Bronchial epithelial cell (primary cell): ENCODE measurements at places on chromosomes 6 and 20. TPM values are rescaled to one million over a fixed set of nuclear protein-coding genes. Genes with fewer than 3 reads are reported as not detected.

Gene MUC21
- total RNA-seq, result 0.53 and 2.2 TPM in 2 replicates

DNA sequence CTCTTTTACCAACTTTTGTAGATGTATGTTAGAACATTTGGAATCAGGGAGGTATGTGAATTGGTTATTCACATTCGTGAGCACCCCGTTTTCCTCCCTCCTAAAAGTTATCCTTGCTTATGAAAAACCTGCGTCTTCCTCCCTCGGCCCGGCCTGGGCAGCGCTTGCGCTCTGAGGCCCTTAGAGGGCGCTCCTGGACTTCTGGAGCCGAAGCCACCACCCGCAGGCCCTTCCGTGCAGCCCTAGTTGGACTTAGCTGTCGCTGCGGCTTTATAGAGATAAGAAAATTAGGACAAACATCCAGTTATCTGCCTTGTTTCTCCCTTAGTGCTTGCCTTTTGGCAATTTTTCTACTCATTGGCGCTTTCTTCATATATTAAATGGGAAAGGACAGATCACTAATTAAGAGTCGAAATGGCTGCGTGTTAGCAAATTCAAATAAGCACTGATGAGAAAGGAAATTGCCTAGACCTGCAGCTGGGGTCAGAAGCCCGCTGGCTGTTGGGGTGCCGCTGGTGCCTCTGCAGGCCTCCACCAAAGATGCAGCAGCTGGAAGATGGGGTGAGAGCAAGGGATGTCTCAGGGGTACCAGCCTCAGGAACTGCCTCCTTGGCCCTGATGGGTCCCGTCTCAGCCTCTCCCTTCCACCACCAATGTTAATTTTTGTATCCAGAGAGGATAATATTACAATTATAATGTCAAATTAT, 5.2 kb downstream of the FNDC1 start:
- peak; percentile 38 for DNase-seq

- peak; percentile 87 for DNase-seq
Measured at GRCh38 chr6:107304421-107305025, 154.8 kb downstream of the PDSS2 start.

Gene SIRPG
- not detected in 2 replicates for total RNA-seq

Gene CD24
- total RNA-seq, result 911 and 1,344 TPM in 2 replicates

DNA sequence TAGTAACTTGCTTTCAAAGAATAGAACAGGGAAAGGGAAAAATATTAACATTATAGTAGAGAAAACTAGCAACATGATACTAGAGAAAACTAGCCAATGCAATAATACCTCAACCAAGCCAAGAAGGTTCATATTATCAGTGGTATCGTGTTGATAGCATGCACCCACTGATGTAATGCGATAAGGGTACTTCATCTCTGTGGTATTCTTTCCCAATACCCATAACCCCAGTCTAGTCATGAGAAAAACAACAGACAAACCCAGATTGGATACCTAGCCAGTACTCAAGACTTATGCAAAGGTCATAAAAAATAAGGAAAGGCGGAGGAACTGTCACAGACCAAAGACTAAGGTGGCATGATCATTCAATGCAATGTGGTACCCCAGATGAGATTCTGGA, 21.0 kb downstream of the BLOC1S5 start:
- DNase-seq, result no peak

Gene BPI
- total RNA-seq, result not detected in 2 replicates

DNA sequence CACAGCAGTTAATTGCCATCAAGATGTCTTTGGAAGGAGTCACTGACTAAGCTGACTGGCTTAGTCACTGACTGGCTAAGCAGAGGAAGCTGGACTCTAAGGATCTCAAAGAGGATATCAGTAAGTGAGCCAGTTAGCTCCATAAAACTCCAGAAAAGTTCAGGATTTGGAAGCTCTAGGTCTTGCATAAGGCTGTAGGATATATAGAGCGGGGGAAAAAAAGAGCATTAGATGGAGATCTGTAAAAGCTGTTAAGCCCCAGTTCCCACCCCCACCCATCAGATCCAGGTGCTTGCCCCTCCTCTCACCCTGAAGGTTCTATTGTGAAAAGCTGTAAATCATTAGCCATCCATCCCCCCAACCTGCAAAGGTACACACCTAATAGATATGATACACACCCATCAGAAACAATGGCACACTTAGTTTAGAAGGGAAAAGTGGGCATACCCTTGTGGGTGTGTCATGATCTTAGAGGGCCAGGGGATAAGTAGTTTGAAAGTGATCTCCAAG, 32.2 kb downstream of the CARMIL1 start:
- DNase-seq, result peak; percentile 73

Gene NDRG3
- 10.0 and 11.3 TPM in 2 replicates for total RNA-seq

Gene BMP2
- total RNA-seq, result 6.1 and 9.0 TPM in 2 replicates

GRCh38 chr6:74075323-74075722, 379.3 kb downstream of the CD109 start:
- peak; percentile 78 for DNase-seq

Gene ECT2L
- total RNA-seq, result 0.13 TPM in 1 of 2 replicates, not detected in the other

DNA sequence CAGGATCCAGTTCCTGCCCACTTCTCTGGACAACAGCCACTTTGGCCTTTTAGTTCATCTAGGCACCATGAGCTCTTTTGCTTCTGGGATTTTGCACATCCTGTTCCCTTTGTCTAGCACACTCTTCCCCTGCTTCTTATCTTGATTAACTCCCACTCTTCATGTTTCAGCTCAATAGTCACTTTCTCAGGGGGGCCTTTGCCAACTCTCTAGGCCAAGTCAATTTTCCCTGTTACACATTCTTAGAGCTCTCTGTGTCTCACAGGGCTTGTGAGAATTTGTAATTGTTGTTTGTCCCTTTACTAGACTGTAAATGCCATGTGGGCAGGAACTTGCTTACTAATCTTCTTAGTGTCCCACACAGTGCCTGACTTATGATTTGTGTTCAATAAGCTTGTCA, 58.1 kb upstream of the EPB41L1 start:
- no peak for DNase-seq

DNA sequence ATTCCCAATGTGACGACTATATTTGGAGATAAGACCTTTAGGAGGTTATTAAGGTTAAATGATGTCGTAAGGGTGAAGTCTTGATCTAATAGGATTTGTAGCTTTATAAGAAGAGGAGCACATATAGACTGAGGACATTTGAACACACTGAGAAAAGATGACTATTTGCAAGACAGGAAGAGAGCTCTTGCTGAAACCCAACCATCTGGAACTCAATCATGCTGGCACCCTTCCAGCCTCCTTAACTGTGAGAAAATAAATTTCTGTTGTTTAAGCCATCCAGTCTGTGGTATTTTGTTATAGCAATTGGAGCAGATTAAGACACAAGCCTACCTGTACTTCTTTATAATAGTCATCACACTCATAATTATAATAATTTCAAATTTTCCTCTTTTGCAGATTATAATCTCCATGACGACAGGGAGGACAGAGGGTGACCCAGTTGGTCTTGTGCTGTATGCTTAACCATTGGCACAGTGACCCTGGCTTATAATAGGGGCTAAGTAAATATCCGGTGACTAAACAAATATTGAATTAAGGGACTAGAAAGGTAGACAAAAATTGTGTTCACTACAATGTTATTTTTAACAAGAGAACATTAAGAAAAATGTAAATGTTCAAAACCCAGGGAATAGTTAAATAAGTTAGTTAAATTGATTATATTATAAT, 206.4 kb upstream of the HDDC2 start:
- DNase-seq, result peak; percentile 17

- DNase-seq, result no peak
Measured at GRCh38 chr6:56282391-56282790, 35.0 kb upstream of the COL21A1 start.

DNA sequence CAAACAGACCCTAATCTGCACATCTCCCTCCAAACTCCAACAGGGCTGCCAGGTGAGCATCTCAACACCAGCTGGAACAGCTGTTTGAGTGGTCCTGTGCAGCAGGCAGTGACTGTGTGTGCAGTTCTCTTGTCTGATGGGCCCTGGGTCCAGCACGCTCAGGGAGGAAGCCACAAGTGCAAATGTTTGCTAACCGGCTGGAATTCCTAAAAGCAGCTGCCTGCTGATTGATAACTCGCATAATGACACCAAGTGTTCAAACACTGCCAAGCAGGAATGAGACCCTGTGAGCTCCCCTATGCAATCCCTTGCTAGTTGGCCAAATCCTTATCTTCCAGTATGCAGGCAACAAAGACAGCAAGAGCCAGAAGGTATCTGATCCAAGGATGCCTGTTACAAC, 650.6 kb downstream of the CBLN4 start:
- DNase-seq, result no peak

DNA sequence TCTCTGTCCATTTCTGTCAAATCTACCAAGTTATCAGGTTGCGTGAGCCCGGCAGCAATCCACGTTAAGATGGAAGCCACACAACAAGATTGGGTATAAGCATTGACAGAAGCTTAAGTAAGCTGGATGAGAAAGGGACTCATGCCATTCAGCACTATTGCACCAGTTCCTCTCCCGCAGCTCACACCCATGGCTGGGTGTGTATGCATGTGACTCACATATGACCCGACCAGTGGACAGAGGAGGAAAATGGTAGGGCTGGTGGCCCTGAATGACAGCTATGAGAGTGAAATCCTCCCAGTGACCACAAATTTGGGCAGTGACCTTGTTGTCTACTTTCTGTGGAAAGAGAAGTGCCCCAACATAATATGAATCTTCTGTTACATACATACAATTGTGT, 113.5 kb downstream of the OTOR start:
- no peak for DNase-seq

- no peak for DNase-seq
Measured at GRCh38 chr6:3265671-3266070, 6.9 kb downstream of the PSMG4 start.

Gene CDC40
- 10.5 and 11.1 TPM in 2 replicates for total RNA-seq

GRCh38 chr6:129446272-129447197, 263.4 kb downstream of the ARHGAP18 start:
- no peak for DNase-seq

- DNase-seq, result peak; percentile 71
Measured at GRCh38 chr6:92777146-92777740, 642.1 kb downstream of the EPHA7 start.

Gene VIP
- total RNA-seq, result under 0.01 and 0.64 TPM in 2 replicates

DNA sequence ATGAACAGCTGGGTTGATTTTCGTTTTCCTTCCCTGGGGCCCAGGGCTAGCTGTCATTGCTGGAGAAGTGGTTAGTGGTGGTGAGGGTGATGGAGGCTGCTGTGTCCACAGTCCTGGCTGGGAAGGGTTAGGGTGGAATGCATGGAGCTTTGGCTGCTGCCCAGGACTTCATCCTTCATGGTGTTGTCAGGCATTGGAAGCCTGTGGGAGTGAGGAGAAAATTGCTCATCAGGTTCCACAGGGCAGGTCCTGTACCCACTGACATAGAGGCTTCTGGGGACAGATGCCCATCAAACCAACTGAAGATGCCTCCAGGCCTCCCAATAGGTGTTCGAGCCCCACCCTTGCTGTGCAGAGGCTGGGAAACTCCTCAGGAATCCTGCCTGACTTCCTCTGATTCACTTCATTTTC, 262.4 kb upstream of the SUPT3H start:
- peak; percentile 46 for DNase-seq

DNA sequence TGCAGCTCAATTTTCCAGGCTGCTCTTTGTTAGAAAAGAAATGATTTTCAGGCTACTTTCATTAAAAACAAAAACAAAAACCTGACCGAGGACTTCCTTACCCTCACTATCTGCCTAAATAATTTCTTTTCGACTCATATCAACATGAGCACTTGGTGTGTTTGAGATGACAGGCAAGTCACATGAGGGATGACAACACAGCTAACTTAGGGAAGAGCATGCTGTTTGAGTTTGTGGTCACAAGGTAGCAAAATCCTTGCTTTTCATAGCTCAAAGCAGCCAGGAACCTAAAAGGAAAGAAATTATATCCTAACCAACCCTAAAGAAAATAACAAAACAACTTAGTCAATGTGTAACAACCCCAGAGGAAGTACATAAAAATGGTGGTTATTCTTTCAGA, 459.5 kb downstream of the KIF16B start:
- DNase-seq, result no peak

GRCh38 chr20:22449188-22449973, 135.0 kb downstream of the FOXA2 start:
- no peak for DNase-seq

- DNase-seq, result no peak
Measured at GRCh38 chr6:13923527-13924145, 1.1 kb upstream of the RNF182 start.

DNA sequence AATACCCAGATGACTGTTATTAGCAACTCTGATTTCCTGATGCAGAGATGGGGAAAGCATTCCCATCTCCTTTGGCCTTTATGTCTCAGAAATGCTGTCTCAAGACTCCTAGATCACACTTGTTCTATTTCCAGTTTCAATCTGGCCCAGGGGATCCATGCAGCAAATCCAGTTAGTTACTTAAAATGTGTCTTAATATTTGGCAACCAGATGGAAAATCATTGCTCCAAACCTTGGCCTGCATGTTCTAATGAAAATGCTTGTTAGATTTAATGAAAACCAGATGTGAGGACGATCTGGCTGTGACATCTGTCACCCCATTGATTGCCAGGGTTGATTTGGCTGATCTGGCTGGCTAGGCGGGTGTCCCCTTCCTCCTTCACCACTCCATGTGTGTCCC, 125.2 kb downstream of the TSHZ2 start:
- no peak for DNase-seq

GRCh38 chr6:35260591-35261570, 1.3 kb downstream of the ZNF76 start:
- DNase-seq, result no peak

DNA sequence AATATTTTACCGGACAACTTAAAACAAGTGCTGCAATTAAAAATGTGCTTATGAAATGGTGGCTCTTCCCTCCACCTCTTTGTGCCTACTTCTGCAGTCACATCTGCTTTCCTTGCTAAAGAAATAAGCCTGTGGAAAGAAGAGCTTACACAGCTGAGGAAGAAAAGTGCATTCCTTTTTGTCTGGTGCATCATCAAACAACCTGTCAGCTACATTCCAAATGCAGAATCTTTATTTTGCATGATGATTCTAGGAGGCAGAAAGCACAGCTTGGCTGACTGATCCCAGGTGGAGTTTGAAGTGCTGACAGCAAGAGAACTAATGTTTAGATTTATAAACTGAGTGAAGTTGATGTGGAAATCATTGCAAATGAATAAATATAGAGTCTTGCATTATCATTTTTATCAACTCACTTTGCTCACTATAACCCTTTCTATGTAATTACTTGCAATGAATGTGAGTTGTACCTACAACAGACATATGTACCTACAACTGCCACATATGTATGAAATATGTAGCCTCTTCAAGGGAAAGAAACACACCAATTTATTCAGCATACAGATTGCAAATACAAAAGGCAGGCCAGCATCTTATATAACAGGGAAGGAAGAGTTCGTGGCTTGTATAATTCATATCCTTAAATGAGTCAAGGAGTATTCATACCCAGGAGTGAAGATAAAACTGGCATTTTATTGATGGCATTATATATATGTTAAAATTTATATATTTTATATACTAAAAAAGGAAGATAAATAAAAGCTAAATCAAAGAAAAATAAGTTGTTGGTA, 223.4 kb upstream of the MCHR2 start:
- DNase-seq, result no peak

DNA sequence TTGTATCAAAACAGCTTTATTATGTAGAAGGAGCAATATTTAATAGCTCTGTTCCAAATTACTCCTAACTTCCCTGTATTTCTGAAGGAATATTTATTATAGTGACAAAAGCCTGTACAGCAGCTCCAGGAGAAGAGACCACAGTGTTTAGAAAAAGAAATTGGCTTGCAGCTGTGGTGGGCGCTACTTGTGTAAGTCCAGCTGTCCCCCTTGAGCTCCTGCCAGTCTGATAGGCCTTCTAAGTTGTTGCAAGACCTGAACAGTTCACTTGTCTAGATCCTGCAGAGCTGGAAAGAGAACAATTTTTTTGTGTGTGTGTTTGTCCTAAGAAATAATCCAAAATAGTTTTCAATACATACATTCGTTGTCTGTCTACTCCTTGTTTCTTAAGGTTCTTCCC, 86.6 kb downstream of the JARID2 start:
- no peak for DNase-seq
